ENCODE measurements at places on chromosomes 1 and 21. TPM values are rescaled to one million over a fixed set of nuclear protein-coding genes. Genes with fewer than 3 reads are reported as not detected.

- DNase-seq: no peak
These were observed 10.9 kb downstream of the SMAP2 start for GRCh38 chr1:40384413-40384762.

DNA sequence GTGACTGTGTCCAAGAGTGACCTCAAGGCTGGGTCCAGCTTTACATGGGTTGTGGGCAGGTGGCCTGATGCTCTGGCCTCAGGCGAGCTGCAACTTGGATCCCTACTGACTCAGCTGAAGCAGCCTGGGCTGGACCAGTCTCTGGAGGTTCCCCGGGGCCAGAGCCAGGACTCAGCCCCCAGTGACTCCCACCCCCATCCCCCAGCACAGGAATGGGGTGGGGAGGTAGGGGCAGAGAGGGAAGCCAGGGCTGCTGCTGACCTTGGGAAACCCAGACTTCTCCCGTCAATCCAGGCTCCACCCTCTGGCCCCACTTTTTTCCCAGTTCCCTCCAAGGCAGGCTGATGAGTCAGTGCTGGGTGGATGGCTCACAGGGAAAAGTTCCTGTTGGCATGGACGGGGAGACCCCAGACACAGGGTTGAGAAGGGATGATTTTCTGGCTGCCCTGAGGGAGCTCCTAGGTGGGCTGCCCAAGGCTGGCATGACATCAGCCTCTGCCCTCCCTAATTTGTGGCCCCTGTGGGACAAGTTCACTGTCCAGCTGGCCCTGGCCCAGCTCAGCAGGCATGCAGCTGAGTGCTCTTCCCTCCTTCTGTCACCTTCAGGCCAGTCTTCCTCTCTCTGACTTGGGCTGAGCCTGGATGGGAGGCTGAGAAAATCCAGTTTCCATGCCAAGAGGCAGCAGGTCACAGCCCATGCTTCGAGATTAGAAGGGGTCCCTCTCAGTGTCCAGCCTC is 2.2 kb downstream of the ZC3H12A start:
- peak; percentile 99 for DNase-seq

OR10Z1 gene
- not detected for total RNA-seq

DNA sequence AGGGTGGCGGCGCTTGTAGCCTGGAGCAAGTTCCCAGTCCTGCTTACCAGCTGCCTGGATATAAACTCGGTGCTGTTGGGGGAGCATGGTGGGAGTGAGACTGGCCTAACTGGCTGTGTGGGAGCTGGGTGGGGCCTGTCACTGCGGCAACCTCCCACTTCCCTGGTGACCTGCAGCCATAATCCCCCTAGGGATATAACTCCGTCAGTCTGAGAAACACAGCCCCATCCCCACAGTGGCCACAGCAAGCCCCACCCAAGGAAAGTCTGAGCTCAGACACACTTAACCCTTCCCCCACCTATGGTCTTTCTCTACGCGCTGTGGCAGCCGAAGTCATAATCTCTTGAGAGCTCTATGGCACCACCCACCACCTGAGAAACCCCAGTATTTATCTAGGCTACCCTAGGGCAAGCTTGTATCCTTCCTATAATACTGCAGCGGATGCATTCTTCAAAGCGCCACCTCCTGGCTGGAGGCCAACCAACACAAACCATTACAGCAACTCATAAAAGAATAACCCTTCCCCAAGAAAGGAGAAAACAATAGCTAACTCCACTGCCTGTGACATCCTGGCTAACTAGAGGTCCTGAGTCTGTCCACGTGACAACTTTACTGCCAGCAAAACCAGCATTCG is 57.4 kb downstream of the ZNF648 start:
- DNase-seq: no peak

DNA sequence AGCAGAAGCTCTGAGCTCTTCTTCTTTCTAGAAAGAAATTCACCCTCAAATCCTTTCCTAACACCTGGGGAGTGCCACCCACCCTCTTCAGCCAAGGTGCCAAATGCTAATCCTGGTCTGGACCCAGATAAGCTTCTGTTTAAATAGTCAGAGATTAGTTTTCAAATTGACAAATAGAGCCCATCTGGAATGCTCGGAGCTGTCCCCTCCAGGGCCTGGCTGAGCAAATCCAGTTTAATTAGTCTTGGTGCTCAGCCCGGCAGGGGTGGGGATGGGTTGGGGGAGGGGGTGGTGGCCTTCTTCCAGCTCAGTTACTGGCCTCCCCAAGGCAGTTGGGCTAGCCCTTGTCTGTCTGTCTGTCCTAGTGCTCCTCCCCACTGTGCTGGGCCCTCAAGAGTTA is 269.5 kb downstream of the GRIK3 start:
- DNase-seq: no peak

- peak; percentile 91 for DNase-seq
These were observed 9.7 kb upstream of the COL8A2 start for GRCh38 chr1:36134505-36135329.

C1orf116 gene
- total RNA-seq: not detected

DNA sequence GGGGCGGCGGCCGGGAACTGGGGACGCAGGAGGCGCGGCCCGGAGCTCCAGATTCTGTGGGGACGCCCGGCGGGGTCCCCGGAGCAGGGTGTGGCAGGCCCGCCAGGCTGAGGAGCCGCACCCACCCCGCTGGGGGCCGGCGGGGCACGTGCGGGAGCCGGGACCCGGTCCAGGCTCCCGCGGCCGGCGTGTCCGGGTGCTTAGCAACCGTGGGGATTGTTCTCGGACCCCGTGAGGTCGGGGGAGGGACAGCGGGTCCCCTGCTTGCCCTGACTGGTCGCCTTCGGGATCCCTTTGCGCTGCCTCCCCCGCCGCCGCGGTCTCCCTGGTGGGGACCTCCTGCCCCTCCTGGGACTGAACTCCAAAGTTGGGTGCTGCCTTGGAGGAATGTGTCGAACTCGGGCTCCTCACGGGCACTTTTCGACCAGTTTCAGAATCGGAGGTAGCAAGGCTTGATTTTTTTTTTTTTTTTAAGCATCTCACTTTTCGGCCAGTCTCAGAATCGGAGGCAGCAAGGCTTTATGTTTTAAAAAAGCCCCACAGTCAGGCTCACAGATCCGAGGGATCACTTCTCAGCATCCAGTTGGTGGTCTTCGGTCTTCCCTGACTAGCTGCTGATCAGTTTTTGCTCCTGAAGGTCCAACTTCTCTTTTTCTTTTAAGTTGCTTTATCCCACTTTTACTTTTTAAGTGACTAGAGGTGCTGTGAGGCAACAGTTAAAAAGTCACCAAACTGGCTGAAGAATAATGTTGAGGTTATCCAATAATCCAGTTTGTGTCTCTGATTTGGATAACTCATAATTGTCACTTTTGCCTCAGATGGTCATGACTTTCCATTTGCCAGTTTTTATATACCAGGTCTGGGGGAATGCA is 648 bp downstream of the FAM76A start:
- peak; percentile 87 for DNase-seq

DNA sequence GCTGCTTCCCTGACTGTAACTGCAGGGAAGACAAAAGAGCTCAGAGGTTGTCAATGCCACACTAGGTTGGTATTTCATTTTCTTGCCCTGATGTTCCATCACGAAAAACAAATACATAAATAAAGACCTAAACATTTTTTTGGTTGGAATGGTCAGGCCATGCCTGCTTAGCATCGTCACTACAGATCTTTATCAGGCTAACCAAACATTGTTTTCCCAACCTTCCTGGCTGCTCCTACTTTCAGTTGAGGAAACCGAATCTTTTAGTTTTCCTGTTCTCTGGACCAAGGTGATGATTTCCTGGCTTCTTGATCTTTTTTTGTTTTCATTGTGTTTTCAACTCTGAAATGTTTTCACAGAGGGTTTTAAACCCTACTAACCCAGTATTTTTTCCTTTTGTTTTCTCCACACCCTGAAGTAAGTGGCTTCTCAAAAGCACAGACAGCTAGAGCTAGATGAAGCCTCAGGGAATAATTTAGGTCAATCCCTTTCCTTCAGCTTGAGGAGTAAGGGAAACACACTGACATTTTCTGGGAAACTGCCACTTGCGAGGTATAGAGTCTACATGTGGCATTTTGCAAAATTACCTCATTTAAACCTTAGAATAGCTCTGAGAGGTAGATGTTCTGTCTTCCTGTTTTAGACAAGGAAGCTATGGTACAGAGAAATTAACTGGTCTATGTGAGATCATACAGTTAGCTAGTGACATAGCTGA is 67.2 kb upstream of the CNN3 start:
- no peak for DNase-seq

CTBS gene
- 13.0 TPM for total RNA-seq

GRCh38 chr1:209783386-209783785 is 973 bp downstream of the C1orf74 start:
- DNase-seq: no peak

DNA sequence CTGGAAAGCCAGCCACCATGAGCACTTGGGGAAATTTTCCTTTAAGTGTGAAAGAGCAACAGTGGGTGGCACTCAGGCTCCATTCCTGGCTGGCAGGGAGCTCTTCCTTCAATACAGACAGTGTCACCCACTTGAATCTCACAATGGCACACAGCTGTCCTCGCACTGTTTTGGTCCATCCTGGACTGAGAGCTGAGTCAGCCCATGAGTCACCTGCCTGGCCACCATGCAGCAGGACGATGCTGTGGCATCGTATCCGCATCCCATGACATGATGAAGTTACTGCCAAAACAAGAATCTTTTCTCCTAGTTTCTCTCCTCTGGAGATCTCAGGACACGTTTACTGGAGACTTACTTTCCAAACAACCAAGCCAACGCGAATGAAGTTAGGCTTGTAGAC is 6.0 kb downstream of the TMPRSS2 start:
- DNase-seq: no peak

NPPA gene
- total RNA-seq: not detected

DNA sequence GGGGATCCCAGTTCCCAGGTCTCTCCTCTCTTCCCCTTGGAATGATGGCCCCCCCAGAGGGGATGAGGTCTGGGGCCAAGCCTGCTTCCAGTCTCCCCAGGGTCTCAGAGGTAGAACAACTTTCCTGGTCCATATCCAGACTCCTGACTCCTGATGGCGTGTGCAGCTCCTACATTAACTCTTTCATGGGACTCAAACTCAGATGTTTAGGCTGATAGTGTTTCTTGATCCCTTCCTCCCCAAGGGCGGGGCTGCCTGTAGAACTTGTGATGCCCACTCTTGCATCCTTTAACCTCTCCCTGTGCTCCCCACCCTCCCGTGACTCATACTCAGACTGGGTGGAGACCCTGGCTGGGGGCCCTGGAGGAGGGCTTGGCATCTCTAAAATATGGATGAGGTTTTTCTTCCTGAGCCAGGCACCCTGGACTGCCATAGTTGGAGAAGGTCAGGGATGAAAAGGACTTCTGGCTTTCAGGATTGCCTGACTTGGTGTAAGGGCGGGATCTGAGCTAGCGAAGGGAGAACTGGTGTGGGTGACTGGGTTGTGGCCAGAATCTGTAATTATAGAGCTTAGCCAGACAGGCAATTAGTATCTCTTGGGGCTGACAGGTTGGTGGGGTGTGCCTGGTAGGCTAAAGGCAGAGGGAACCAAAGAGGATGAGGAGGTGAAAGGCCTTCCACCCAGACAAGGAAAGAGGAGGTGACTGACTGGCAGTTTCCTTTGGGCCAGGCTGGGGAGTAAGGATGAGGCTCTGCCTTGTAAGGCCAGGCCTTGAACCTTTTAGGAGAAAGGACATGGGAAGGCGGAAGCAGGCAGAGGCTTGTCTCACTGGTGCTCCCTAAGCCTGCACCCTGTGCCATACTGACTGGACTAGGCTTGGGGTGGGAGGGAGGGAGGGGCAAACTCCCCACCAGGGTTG is 1.5 kb downstream of the ATP8B2 start:
- peak; percentile 98 for DNase-seq

- DNase-seq: peak; percentile 52
These were observed 13.3 kb upstream of the S100A2 start for GRCh38 chr1:153578936-153579335.
